ENCODE measurements at places on chromosomes 1 and 21.
A peak's percentile ranks its signal among the peaks of the same experiment; 100 is the strongest.

DNA sequence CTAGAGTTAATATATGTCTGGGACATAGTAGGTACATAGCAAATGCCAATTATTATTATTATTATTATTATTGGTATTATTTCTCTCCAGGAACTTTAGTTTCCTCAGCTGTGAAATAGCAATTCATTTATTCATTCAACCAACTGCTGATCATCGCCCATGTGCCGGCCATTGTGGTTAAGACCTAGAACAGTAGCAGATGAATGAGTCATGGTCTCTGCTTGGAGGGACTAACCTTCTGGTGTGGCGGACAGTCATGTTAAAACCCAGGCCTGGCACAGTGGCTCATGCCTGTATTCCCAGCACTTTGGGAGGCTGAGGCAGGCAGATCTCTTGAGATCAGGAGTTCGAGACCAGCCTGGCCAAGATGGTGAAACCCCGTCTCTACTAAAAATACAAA lies 23.8 kb upstream of the LDLRAP1 start:
- DNase-seq: no peak
- peaks cover 3% of the 10 kb centered on the region for H3K27me3 ChIP-seq
- H3K27ac ChIP-seq: no peak overlapping the region

- H3K36me3 ChIP-seq: no peaks in the 10 kb centered on the region
- peaks cover 9% of the 10 kb centered on the region for H3K27me3 ChIP-seq
- H3K4me3 ChIP-seq: no peak overlapping the region
- DNase-seq: no peak
- no peaks in the 10 kb centered on the region for H3K4me1 ChIP-seq
Observed at GRCh38 chr1:228955691-228956090, 220.4 kb downstream of the RHOU start.

DNA sequence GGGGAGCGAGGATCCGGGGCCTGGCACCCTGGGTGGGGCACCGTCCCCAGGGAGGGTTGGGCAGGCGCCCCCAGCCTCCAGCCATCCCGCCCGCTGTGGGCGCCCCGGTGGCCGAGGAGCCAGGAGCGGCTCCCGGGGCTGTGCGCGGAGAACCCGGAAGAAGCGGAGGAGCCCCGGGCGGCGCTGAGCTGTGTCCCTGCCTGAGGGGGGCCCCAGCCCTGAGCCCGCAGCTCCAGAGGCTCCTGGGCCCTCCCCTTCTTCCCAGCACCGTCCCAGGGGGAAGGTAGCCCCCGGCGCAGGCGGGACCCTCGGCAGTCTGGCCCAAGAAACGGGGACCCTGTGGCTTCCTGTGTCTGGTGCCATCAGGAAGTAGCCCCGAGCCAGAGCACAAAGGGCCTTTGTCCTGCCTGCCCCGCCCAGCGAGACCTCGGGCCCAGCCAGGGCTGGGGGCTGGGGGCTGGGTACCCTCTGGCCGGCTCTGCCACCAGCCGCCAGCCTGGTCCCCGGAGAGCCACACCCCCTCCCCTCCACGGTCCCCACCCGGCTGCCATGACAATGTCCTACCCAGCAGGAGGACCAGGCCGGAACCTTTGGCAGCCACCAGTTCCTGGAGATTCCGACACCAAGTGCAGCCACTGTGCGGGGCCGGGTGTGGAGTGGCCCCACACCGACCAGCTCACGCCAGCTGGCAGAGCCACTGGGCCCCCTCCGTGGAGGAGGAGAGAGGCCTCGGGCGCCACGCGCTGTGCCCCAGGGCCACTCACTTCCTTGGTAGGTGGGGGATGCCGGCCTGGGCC lies 15.6 kb upstream of the TTLL10 start:
- no peak for DNase-seq
- H3K4me3 ChIP-seq: no peak overlapping the region
- no peaks in the 10 kb centered on the region for H3K27me3 ChIP-seq
- peaks cover 2% of the 10 kb centered on the region for H3K36me3 ChIP-seq

DNA sequence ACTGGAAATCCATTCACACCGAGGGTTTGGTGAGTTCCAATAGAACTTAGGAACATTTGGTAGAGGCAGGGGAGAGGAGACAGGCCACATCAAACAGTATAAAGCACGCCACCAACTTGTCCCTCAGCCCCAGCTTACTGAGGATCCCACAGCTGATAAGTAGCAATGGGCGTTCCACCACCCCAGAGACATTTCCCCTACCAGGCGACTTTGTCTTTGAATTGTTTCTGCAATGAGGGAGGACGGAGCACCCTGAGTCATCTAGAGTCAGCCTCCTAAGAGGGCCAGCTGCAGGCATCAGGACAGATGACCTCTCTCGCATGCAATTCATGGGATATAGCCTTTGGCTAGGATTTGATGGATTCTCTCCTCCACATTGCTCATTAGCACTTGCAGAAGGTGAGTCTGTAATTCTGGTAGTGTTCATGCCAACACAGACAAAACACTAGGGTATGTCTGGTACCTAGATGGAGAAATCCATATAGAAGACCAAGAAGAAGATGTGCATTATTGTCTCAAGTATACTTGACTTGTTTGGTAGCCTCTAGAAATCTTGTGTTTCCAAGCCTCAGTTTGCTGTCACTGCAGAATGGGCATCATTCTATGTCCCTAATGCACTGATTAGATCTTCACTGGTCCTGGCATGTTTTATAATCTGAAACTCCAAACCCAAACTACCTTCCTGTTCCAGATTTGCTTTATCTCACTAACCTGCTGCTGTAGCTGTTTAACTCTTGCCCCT lies 69.0 kb downstream of the RRAGC start:
- no peaks in the 10 kb centered on the region for H3K36me3 ChIP-seq
- H3K4me1 ChIP-seq: no peaks in the 10 kb centered on the region
- DNase-seq: no peak
- H3K27ac ChIP-seq: no peak overlapping the region

GRCh38 chr1:170510163-170510562 lies 21.8 kb upstream of the GORAB start:
- H3K27me3 ChIP-seq: peaks cover 7% of the 10 kb centered on the region
- no peak overlapping the region for H3K27ac ChIP-seq
- no peaks in the 10 kb centered on the region for H3K36me3 ChIP-seq

- H3K36me3 ChIP-seq: no peaks in the 10 kb centered on the region
- DNase-seq: no peak
- no peaks in the 10 kb centered on the region for H3K27me3 ChIP-seq
- no peak overlapping the region for H3K27ac ChIP-seq
- no peak overlapping the region for H3K4me3 ChIP-seq
- no peaks in the 10 kb centered on the region for H3K4me1 ChIP-seq
Observed at GRCh38 chr21:41189150-41189745, 21.3 kb downstream of the BACE2 start.

- DNase-seq: no peak
- H3K4me1 ChIP-seq: peaks cover 71% of the 10 kb centered on the region
- H3K36me3 ChIP-seq: peaks cover 11% of the 10 kb centered on the region
- H3K27me3 ChIP-seq: no peaks in the 10 kb centered on the region
- peak overlapping the region; percentile 97 for H3K27ac ChIP-seq
Observed at GRCh38 chr1:26288311-26288941, 8.5 kb downstream of the SH3BGRL3 start.

- DNase-seq: no peak
- H3K4me3 ChIP-seq: no peak overlapping the region
- H3K27me3 ChIP-seq: no peaks in the 10 kb centered on the region
- no peaks in the 10 kb centered on the region for H3K4me1 ChIP-seq
- no peak overlapping the region for H3K27ac ChIP-seq
Observed at GRCh38 chr1:50523548-50523947, 100.3 kb upstream of the DMRTA2 start.

DNA sequence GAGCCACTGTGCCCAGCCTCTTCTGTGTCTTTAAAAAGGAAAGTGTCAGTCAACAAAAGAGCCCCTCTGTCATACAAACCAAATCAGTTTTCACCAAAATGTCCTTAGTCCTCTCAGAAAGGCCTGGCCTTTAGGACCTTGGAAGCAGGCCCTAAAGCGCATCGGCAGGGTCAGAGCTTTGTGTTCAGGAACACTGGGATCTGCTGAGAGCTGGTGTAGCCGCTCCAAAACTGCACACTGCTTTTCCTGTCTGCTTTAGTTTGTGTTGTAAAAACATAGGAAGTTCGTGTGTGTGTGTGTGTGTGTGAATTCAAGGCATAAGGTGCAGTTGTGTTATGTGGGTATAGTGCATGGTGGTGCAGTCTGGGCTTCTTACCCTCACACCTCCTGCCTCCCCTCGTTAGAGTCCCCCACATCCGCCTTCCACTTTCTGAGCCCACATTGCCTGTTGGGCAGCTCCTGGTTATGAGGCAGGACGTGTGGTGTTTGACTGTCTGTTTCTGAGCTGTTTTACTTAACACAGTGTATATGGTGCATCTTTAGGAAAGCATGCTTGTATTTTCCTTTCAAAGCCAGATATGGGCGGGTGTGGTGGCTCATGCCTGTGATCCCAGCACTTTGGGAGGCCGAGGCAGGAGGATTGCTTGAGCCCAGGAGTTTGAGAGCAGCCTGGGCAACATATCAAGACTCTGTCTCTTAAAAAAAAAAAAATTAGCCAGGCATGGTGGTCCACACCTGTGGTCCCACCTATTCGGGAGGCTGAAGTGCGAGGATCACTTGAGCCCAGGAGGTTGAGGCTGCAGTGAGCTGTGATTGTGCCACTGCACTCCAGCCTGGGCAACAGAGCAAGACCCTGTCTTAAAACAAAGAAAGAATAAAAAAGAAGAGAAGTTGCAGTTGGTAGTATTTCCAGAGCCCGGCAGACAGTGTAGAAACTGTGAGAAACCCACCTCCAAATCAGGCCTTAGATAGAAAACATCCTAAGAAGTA lies 12.4 kb downstream of the IBA57 start:
- no peak overlapping the region for H3K4me3 ChIP-seq
- peak overlapping the region; percentile 2 for H3K27ac ChIP-seq
- DNase-seq: no peak
- H3K27me3 ChIP-seq: peaks cover 2% of the 10 kb centered on the region
- H3K4me1 ChIP-seq: no peaks in the 10 kb centered on the region

DNA sequence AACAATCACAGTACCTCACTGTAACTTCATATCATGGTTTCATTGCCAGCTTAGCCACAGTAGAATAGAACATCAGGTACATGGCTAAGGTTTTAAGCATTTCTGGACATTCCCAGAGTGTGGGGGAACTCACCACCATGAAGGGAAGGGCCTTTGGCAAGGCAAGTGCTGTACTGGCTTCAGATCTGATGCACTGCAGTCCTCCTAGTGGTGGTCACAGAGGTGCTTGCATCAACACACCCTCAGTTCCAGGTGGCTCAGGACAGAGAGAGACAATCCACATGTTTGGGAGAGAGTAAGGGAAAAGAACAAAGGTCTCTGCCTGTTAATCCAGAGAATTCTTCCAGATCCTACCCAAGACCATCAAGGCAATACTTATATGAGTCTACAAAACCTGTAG lies 528.4 kb upstream of the RGS18 start:
- no peaks in the 10 kb centered on the region for H3K4me1 ChIP-seq
- H3K36me3 ChIP-seq: no peaks in the 10 kb centered on the region
- DNase-seq: no peak
- H3K27me3 ChIP-seq: no peaks in the 10 kb centered on the region

GRCh38 chr21:46540087-46540710 lies 64.7 kb downstream of the S100B start:
- DNase-seq: no peak
- peaks cover 33% of the 10 kb centered on the region for H3K4me1 ChIP-seq
- peaks cover 33% of the 10 kb centered on the region for H3K36me3 ChIP-seq
- peak overlapping the region; percentile 28 for H3K27ac ChIP-seq

- no peaks in the 10 kb centered on the region for H3K36me3 ChIP-seq
- peaks cover 60% of the 10 kb centered on the region for H3K27me3 ChIP-seq
- H3K4me1 ChIP-seq: no peaks in the 10 kb centered on the region
- DNase-seq: no peak
- no peak overlapping the region for H3K27ac ChIP-seq
Observed at GRCh38 chr1:213976665-213977485, 10.9 kb upstream of the PROX1 start.

DNA sequence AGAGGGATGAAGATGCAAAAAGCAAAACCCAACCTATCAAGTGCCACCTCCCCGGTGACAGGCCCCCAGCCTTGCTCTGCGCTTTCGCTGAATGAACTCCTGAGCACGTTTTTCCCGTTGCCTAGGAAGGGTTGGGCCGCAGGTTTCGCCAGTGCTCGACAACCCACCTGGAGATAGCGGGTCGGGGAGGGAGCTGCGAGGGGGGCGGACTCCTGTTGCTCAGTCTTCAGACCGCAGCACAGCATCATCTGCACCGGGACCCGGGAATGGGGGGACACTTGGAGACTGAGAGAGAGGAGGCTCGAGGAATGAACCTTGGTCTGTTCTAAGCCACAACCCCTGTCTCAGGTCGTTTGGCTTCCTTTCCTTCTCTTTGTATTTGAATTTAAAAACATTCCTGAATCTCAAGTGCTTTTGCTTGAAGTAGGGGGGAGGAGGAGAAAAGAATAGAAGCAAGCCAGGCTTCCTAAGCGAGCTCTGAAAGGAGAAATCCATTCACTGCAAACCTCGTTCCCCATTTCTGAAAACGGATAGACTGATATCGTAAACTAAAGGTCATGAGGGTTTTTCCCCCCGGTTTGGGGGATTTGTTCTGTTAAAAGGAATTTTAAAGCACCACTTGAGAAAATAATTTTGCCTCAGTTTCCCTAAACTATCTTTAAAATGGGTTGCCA lies 1.2 kb downstream of the AK5 start:
- peak overlapping the region; percentile 59 for H3K4me3 ChIP-seq
- no peak overlapping the region for H3K27ac ChIP-seq
- H3K4me1 ChIP-seq: peaks cover 28% of the 10 kb centered on the region
- no peaks in the 10 kb centered on the region for H3K36me3 ChIP-seq
- no peak for DNase-seq
- peaks cover 20% of the 10 kb centered on the region for H3K27me3 ChIP-seq

GRCh38 chr1:117622726-117623125 lies 16.9 kb downstream of the TENT5C start:
- H3K4me3 ChIP-seq: no peak overlapping the region
- peaks cover 31% of the 10 kb centered on the region for H3K4me1 ChIP-seq

DNA sequence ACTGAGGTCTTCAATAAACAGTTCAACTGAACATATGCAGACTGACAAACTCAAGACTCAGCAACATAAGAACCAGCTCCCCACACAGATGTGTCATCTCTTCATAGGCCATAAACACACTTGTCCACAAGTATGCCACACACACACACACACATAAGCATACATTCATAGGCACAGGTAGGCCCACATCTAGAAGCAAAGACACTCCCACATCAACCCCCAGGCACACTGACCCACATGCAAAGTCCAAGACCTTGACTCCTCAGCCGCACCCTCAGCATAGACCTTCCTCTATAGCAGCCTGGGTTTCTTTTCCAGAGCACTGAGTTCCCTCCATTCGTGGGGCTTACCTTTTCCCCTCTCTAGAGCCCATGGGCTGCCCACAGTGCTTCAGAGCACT lies 1.4 kb downstream of the LAD1 start:
- H3K27ac ChIP-seq: no peak overlapping the region
- DNase-seq: no peak
- no peaks in the 10 kb centered on the region for H3K4me1 ChIP-seq
- peaks cover 34% of the 10 kb centered on the region for H3K27me3 ChIP-seq
- H3K4me3 ChIP-seq: no peak overlapping the region

All from activated T-helper 1 cell treated with anti-CD3 and anti-CD28 coated beads, Interleukin-12 subunit alpha, Interleukin-12 subunit beta, Interleukin-2, Interleukin-4 antibody, amounts not matched to agents 30 ng/mL and 10 ng/mL and 1 ng/mL, durations not matched to agents 14 hours and 24 hours and 36 hours (primary cell).